Activated CD4-positive, alpha-beta T cell treated with anti-CD3 and anti-CD28 coated beads, Interleukin-2, amount 10 ng/mL, durations not matched to agents 7 days and 5 days (primary cell): ENCODE measurements at places on chromosomes 2 and 18. TPM values are rescaled to one million over a fixed set of nuclear protein-coding genes. Genes with fewer than 3 reads are reported as not detected.

DNA sequence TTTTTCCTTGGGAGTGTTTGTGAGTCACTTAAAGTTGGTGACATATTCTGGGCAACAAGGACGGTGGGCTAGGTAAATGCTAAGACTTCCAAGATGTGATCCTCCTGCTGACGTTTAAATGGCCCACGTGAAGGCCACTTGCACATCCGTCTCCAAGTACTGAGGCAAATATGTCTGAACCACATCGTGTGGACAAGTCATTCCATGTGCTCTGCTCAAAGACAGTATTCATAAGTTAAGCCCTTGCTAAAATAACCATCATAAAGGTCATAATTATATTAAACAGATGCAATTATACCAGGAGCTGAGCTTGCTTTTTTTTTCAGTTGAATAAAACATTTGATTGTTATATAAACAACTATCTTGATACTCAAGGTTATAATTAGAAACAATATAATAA lies 44.8 kb downstream of the SPP2 start:
- peaks cover 15% of the 10 kb centered on the region for H3K4me1 ChIP-seq
- peaks cover 4% of the 10 kb centered on the region for H3K36me3 ChIP-seq
- peaks cover 9% of the 10 kb centered on the region for H3K27me3 ChIP-seq

- no peak for DNase-seq
- no peaks in the 10 kb centered on the region for H3K4me1 ChIP-seq
- no peaks in the 10 kb centered on the region for H3K27me3 ChIP-seq
- H3K36me3 ChIP-seq = no peaks in the 10 kb centered on the region
- no peak overlapping the region for H3K27ac ChIP-seq
These were observed 18.3 kb downstream of the FIGN start for GRCh38 chr2:163717515-163717914.

DNA sequence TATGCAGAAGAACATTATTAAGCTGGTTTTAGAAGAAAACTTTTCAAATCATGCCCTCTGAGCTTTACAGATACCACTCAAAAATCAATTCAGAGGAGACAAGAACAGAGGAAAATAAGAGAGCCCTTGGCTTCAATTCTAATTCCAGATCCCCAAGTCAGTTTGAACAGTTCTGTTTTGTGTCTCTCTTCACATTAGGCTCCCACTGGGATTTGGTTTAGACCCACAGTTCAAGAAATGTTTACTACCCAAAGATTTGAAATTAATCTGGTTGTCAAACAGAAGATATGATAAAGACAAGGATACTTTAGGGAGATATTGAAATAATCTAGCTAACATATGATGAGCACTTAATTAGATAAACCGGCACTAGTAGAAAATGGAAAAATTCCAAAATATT lies 329.5 kb downstream of the RAD51AP2 start:
- H3K36me3 ChIP-seq = no peaks in the 10 kb centered on the region
- H3K4me1 ChIP-seq = no peaks in the 10 kb centered on the region
- H3K4me3 ChIP-seq = no peak overlapping the region

- H3K4me1 ChIP-seq = peaks cover 17% of the 10 kb centered on the region
- H3K36me3 ChIP-seq = peaks cover 66% of the 10 kb centered on the region
- H3K27me3 ChIP-seq = no peaks in the 10 kb centered on the region
These were observed 72.8 kb downstream of the EMILIN2 start for GRCh38 chr18:2919600-2919999.

DNA sequence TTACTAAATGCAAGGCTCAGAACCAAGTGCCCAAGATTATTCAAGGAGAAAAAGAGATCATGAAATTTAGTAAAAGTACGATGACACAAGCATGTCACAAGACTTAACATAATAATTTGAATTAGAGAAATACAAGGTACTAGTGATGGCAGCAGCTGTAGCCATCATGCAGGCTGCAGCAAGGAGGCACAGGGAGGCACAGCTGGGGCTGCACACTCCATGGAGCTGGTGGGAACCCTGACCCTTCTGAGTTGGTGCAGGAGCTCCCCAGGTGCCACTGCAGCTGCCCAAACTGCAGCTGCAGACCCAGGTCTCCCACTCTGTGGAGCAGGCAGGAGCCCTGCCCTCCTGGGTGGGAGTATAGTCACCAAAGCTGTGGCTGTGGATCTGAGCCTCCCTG lies 46.0 kb downstream of the COL3A1 start:
- H3K4me1 ChIP-seq = no peaks in the 10 kb centered on the region
- no peak overlapping the region for H3K27ac ChIP-seq
- peaks cover 2% of the 10 kb centered on the region for H3K27me3 ChIP-seq
- H3K4me3 ChIP-seq = no peak overlapping the region

DNA sequence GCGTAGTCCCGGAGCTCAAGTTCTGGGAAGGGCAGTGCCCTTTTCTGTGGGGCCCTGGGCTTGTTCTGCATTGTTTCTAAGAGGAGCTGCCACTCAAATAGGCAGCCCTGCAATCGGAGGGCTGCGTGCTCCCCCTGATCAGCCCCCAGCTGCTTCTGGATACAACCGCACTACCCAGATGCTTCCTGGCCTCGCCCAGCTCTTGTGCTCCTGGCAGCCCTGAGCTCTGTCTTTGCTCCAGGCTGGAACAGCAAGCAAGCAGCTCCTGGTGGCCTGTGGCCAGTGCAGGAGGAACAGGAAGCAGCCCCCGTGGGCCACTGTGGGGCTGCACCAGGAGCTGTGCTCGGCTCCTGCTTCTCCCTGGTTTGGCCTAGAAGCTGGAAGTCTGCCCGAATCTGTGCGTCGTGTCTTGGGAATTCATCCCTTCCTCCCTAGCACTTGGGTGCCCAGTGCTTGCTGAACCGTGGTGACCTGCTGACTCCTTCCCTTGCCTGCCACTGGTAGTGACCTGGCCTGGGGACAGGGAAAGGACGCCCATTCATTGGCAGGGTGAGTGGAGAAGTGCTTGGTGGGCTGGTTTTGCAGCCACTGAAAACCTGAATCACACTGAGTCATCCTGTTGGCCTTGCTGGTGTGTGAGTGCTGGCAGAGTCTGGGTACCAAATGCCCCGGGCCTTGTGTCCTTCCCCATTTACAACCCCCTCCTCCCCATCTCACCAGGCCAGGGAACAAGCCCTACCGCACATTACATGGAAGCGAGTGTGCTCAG lies 27.3 kb upstream of the NTSR2 start:
- peaks cover 3% of the 10 kb centered on the region for H3K4me1 ChIP-seq
- H3K36me3 ChIP-seq = no peaks in the 10 kb centered on the region
- H3K27me3 ChIP-seq = peaks cover 3% of the 10 kb centered on the region
- DNase-seq = no peak

- no peak overlapping the region for H3K4me3 ChIP-seq
- H3K36me3 ChIP-seq = no peaks in the 10 kb centered on the region
- DNase-seq = no peak
- no peaks in the 10 kb centered on the region for H3K27me3 ChIP-seq
These were observed 706.5 kb upstream of the FAM98A start for GRCh38 chr2:34305587-34305986.

GRCh38 chr18:5318061-5318700 lies 22.7 kb upstream of the ZBTB14 start:
- no peak overlapping the region for H3K27ac ChIP-seq
- peaks cover 2% of the 10 kb centered on the region for H3K36me3 ChIP-seq
- DNase-seq = no peak
- H3K27me3 ChIP-seq = no peaks in the 10 kb centered on the region
- H3K4me3 ChIP-seq = no peak overlapping the region
- H3K4me1 ChIP-seq = no peaks in the 10 kb centered on the region

DNA sequence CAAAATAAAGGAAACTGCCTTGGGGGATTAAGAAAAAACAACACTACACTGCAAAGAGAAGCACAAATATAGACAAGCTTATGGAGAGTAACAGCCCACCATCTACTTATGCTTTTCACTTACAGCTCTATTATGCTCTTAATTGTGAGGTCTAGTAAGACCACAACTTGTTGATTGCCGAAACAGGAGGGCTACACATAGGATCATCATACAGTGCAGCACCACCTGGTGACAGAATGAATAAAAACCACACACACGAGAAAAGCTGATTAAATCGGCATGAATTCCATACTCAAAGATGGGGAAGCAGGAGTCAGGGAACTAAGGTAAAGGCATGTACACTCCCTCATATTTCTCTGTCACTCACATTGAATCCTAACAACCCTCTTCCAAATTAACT lies 259.2 kb downstream of the IKZF2 start:
- H3K36me3 ChIP-seq = no peaks in the 10 kb centered on the region
- no peak overlapping the region for H3K27ac ChIP-seq
- no peak overlapping the region for H3K4me3 ChIP-seq
- no peaks in the 10 kb centered on the region for H3K4me1 ChIP-seq
- H3K27me3 ChIP-seq = no peaks in the 10 kb centered on the region
- no peak for DNase-seq

DNA sequence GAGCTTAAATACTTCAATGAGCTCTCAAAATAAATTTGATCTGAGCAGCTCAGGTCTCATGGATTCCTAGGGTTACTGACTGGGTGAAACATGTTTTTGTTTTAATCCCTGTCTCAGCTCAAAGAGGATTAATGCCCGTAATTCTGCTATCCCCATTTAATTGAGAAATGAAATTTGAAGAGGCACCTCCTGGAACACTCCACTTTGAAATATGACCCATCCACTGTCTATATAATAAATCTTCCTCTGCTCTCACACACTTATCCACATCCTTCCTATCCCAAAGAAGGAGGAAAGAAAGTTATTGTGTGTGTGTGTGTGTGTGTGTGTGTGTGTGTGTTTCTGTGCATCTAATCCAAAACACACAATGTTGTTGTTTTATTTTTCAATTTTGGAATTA lies 2082.4 kb upstream of the PIK3C3 start:
- no peaks in the 10 kb centered on the region for H3K36me3 ChIP-seq
- no peak overlapping the region for H3K4me3 ChIP-seq
- no peak for DNase-seq
- no peaks in the 10 kb centered on the region for H3K4me1 ChIP-seq
- H3K27me3 ChIP-seq = no peaks in the 10 kb centered on the region

DNA sequence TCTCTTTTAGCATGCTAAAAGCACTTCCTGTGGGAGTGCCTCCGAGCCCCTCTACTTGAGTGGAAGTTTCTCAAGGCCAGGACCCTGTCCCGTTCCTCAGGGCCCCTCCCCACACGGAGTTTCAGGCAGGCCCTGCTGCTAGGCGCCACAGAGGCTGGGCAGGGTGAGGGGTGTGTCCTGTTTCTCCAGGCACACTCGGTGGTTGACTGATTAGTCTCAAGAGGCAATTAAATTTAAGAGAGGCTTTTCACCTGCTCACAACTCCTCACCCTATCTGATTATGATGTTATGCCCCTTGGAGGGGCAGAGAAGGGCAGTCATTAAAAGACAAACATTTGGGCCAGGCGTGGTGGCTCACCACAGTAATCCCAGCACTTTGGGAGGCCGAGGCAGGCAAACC lies 160.8 kb upstream of the HAAO start:
- no peak overlapping the region for H3K27ac ChIP-seq
- no peaks in the 10 kb centered on the region for H3K4me1 ChIP-seq
- H3K27me3 ChIP-seq = peaks cover 3% of the 10 kb centered on the region
- no peak overlapping the region for H3K4me3 ChIP-seq
- DNase-seq = no peak
- no peaks in the 10 kb centered on the region for H3K36me3 ChIP-seq

- no peak overlapping the region for H3K27ac ChIP-seq
- H3K36me3 ChIP-seq = no peaks in the 10 kb centered on the region
- no peaks in the 10 kb centered on the region for H3K4me1 ChIP-seq
- no peak overlapping the region for H3K4me3 ChIP-seq
- DNase-seq = no peak
These were observed 416.2 kb downstream of the IRS1 start for GRCh38 chr2:226383461-226383860.

- H3K4me3 ChIP-seq = no peak overlapping the region
- peak; percentile 45 for DNase-seq
- no peaks in the 10 kb centered on the region for H3K27me3 ChIP-seq
- peaks cover 2% of the 10 kb centered on the region for H3K4me1 ChIP-seq
These were observed 22.6 kb upstream of the BCL2 start for GRCh38 chr18:63342206-63342605.

GRCh38 chr18:57804557-57804956 lies 1.4 kb upstream of the ATP8B1 start:
- H3K27me3 ChIP-seq = peaks cover 60% of the 10 kb centered on the region
- no peaks in the 10 kb centered on the region for H3K36me3 ChIP-seq
- H3K4me3 ChIP-seq = no peak overlapping the region
- no peak for DNase-seq

GRCh38 chr18:3209859-3210569 lies 9.8 kb downstream of the MYOM1 start:
- H3K4me3 ChIP-seq = no peak overlapping the region
- peaks cover 2% of the 10 kb centered on the region for H3K36me3 ChIP-seq
- peaks cover 12% of the 10 kb centered on the region for H3K4me1 ChIP-seq
- no peak for DNase-seq
- no peaks in the 10 kb centered on the region for H3K27me3 ChIP-seq

- H3K4me3 ChIP-seq = no peak overlapping the region
- DNase-seq = no peak
- H3K36me3 ChIP-seq = no peaks in the 10 kb centered on the region
- H3K27ac ChIP-seq = no peak overlapping the region
- peaks cover 34% of the 10 kb centered on the region for H3K27me3 ChIP-seq
These were observed 104.3 kb upstream of the CNGA3 start for GRCh38 chr2:98242003-98242402.

DNA sequence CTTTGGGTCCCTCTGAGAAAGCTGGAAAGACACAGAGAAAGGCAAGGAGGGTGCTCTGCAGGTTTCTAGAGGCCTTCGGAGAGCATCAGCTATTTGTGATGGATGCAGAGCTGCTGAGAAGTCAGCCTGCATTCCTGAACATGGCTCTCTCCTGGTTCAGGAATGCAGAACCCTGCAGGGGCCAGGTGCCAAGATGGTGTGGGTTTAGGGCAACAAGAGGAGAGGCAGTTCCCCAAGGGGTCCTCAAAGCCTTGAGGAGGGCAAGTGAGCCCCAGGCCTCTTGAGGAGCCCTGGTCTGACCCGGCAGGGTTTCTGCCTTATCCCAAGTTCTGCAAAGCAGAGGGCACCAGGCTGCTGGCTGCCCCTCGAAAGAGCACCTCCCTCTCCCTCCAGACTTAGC lies 93.3 kb downstream of the HS1BP3 start:
- no peak overlapping the region for H3K4me3 ChIP-seq
- DNase-seq = no peak
- H3K4me1 ChIP-seq = no peaks in the 10 kb centered on the region

- peaks cover 11% of the 10 kb centered on the region for H3K36me3 ChIP-seq
- H3K27ac ChIP-seq = no peak overlapping the region
- no peak overlapping the region for H3K4me3 ChIP-seq
- H3K27me3 ChIP-seq = no peaks in the 10 kb centered on the region
- peaks cover 24% of the 10 kb centered on the region for H3K4me1 ChIP-seq
- no peak for DNase-seq
These were observed 12.6 kb downstream of the EIF2AK3 start for GRCh38 chr2:88614497-88615157.

GRCh38 chr2:183019718-183020442 lies 18.4 kb downstream of the NCKAP1 start:
- peaks cover 6% of the 10 kb centered on the region for H3K27me3 ChIP-seq
- no peaks in the 10 kb centered on the region for H3K4me1 ChIP-seq
- DNase-seq = no peak
- no peak overlapping the region for H3K27ac ChIP-seq
- H3K36me3 ChIP-seq = no peaks in the 10 kb centered on the region

NR4A2 gene
- 1.7 TPM for total RNA-seq

CFAP221 gene
- total RNA-seq = not detected

SCLY gene
- total RNA-seq = 30.0 TPM

CNDP1 gene
- total RNA-seq = not detected

ST6GAL2 gene
- not detected for total RNA-seq

CYB5A gene
- 30.6 TPM for total RNA-seq

ZDBF2 gene
- 12.4 TPM for total RNA-seq
